ENCODE measurements at places on chromosomes 5 and 9. TPM values are rescaled to one million over a fixed set of nuclear protein-coding genes. Genes with fewer than 3 reads are reported as not detected.

DNA sequence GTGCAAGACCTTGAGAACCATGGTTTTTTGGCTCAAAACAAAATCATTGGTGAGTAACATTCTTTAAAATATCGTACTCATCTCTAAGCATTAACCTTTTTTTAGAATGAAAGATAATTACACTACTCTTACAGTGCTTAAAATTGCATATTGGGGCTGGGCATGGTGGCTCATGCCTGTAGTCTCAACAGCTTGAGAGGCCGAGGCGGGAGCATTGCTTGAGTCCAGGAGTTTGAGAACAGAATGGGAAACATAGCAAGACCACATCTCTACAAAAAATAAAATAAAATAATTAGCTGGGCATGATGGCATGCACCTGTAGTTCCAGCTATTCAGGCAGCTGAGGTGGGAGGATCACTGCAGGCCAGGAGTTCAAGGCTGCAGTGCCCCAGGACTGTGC is 2.9 kb upstream of the RECK start:
- H3K27me3 ChIP-seq, result no peaks in the 10 kb centered on the region
- no peak overlapping the region for H3K27ac ChIP-seq
- no peak overlapping the region for H3K4me3 ChIP-seq
- H3K4me1 ChIP-seq, result peaks cover 38% of the 10 kb centered on the region
- no peaks in the 10 kb centered on the region for H3K36me3 ChIP-seq
- DNase-seq, result no peak

DNA sequence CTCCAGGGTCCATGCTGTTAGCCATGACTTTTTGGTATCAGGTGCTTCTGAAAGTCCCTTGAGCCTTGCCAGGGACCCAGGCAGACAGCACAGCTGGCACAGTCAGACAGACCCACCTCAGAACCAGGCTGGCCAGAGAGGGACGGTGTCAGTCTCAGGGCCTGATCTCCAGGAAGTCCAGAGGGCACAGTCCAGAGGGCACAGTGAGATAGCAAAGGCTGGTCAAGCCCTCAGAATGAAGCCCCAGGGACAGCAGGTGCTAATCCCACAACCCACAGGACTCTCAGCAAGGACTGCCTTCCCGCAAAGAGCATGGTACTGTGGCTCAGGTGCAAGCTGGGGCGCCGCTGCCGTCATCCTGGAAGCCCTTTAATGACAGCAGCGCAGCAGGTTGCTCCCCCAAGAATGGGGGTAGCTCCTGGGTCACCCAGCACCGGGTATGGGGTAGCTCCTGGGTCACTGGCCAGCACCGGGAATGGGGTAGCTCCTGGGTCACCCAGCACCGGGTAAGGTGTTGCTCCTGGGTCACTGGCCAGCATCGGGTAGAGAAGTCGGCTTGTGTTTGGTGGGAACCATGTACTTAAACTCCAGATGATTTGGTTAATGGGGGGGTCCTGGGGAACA is 105.6 kb upstream of the PHYKPL start:
- H3K36me3 ChIP-seq, result no peaks in the 10 kb centered on the region
- peak; percentile 84 for DNase-seq
- no peaks in the 10 kb centered on the region for H3K4me1 ChIP-seq
- no peak overlapping the region for H3K4me3 ChIP-seq

GRCh38 chr5:141492168-141492885 is 3.4 kb downstream of the PCDHGC5 start:
- H3K4me3 ChIP-seq, result no peak overlapping the region
- H3K27me3 ChIP-seq, result no peaks in the 10 kb centered on the region
- no peak for DNase-seq
- no peak overlapping the region for H3K27ac ChIP-seq

DNA sequence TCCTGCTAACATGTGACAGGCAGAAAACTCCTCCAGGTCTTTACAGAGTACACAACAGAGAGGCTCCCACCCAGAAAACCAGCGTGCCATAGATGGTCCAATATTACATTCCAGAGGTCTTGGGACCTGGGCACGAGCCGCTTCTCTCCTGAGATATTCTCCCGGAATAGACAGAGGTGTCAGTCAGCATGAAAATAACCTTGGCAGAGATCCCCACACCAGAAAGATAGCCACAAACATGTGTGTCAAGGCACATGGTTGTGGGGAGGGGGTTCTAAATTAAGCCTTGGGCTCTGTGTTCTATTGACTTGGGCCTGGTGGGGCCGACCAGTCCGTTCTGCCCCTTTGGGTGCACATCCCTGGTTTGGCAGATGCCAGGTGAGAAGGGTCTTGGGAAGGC is 78.4 kb downstream of the BOD1 start:
- H3K27ac ChIP-seq, result no peak overlapping the region
- DNase-seq, result no peak
- H3K27me3 ChIP-seq, result no peaks in the 10 kb centered on the region
- H3K4me3 ChIP-seq, result no peak overlapping the region
- peaks cover 21% of the 10 kb centered on the region for H3K4me1 ChIP-seq

GRCh38 chr5:45672271-45672670 is 23.9 kb downstream of the HCN1 start:
- no peaks in the 10 kb centered on the region for H3K27me3 ChIP-seq
- H3K4me1 ChIP-seq, result no peaks in the 10 kb centered on the region
- no peak for DNase-seq

DNA sequence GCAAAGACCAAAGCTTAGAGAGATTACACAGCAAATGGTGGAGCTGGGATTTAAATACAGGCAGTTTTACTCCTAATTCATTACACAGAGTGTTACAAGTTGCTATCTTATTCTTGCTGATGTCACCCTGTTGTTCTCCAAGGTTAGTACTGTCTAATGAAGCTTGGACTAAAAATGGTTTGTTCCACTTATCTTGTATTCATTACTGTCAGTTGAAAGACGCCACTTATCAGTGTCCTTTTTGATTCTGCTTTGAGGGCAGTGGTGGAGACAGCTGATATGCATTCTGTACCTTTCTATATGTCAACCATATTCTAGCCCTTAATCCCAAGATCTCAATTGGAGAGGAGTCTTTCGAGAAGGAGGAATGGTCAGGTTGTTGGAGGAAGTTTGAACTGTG is 14.0 kb upstream of the DENND4C start:
- H3K4me3 ChIP-seq, result no peak overlapping the region
- H3K36me3 ChIP-seq, result no peaks in the 10 kb centered on the region
- no peak for DNase-seq
- H3K27ac ChIP-seq, result no peak overlapping the region
- H3K4me1 ChIP-seq, result no peaks in the 10 kb centered on the region

GRCh38 chr9:114689813-114690212 is 7.8 kb upstream of the TEX48 start:
- peaks cover 25% of the 10 kb centered on the region for H3K4me1 ChIP-seq
- H3K27ac ChIP-seq, result no peak overlapping the region
- no peak for DNase-seq
- no peaks in the 10 kb centered on the region for H3K27me3 ChIP-seq
- no peaks in the 10 kb centered on the region for H3K36me3 ChIP-seq

DNA sequence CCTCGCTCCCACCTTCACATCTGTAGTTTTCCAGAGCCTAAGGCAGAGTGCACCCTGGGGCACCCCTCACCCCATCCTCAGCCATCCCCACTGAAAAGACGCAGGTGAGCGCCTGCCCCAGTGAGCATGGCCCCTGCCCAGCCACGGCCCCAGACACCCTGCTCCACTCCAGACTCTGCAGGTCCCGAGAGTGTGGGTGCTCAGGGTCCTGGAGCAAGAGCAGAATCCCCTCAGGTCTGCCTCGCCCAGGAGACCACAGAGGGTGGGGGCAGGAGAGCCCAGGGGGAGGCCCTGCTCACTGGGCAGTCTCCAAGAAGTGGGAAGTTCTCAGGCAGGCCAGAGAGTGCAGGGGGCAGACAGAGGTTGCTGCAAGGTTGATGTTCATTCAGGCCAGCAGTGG is 158.6 kb upstream of the PPP1R26 start:
- H3K4me1 ChIP-seq, result no peaks in the 10 kb centered on the region
- no peaks in the 10 kb centered on the region for H3K36me3 ChIP-seq
- peaks cover 31% of the 10 kb centered on the region for H3K27me3 ChIP-seq
- no peak overlapping the region for H3K27ac ChIP-seq
- no peak for DNase-seq
- no peak overlapping the region for H3K4me3 ChIP-seq

Gene ARID3C
- total RNA-seq, result not detected

DNA sequence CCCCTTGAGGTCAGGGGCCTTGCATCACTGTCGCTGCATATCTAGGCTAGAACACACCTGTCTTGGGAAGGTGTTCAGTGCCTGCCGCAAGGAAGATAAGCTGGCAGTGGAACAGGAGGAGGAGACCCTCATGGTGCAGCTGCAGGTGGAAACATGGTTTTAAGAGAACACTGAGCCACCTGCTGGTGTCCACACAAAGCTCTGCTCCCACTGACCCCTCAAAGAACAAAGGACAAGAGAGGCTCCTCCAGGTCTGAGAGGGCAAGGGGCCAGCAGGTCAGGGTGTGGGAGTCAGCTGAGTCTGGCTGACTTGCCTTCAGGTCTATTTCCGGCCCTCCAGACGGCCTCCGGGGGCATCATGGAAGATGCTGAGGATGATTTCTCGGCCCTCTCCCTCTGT is 210.1 kb upstream of the TBCA start:
- H3K36me3 ChIP-seq, result no peaks in the 10 kb centered on the region
- H3K4me1 ChIP-seq, result peaks cover 23% of the 10 kb centered on the region
- H3K4me3 ChIP-seq, result no peak overlapping the region
- H3K27me3 ChIP-seq, result no peaks in the 10 kb centered on the region
- no peak overlapping the region for H3K27ac ChIP-seq

DNA sequence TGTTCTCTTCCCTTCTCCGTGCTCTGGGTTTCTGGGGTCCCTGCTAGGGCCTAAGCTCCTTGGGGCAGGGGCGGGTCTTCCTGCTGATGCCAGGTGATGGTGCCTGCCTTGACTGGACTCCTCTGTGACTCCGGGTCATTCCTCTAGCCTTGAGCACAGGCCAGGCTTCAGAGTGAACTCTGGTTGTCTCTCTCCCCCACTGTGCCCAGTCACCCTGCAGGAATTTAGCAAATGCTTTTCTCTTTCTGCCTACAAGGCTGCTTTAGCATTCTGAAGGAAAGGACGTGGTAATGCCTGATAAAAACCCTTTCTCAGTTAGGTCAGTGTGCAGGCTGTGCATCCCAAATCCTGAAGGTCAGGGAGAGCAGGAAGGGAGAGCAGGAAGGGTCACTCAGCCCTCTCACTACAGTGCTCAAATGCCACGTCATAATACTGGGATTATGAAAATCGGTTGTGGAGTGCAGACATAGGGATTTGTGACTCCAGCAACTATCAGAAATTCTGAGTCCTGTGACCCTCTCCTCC is 2.7 kb downstream of the CXCL14 start:
- H3K27me3 ChIP-seq, result peaks cover 51% of the 10 kb centered on the region
- peaks cover 10% of the 10 kb centered on the region for H3K4me1 ChIP-seq
- H3K4me3 ChIP-seq, result no peak overlapping the region

- no peak overlapping the region for H3K27ac ChIP-seq
- H3K4me3 ChIP-seq, result no peak overlapping the region
- no peaks in the 10 kb centered on the region for H3K4me1 ChIP-seq
- DNase-seq, result no peak
- H3K27me3 ChIP-seq, result no peaks in the 10 kb centered on the region
Observed at GRCh38 chr9:102551346-102551745, 443.8 kb upstream of the CYLC2 start.

DNA sequence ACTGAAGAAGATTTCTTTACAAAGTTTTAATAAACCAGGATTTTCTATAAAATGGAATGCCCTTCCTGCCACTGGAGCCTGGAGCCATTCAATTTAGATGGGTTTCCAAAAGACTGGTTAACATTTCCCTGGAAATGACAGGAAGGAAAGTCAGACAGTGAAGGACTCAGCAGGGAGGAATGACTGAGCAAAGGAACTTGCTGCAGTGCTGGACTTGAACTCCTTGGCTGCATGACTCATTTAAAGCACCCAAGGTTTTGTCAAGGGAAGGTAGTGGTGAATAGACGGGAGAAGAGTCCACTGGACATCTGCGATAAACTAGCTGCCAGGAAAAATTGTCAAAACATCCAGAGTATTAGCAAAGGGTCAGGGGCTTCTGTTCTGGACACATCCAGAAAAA is 163.8 kb upstream of the SLC28A3 start:
- H3K4me3 ChIP-seq, result no peak overlapping the region
- no peak for DNase-seq
- no peaks in the 10 kb centered on the region for H3K4me1 ChIP-seq
- H3K27me3 ChIP-seq, result no peaks in the 10 kb centered on the region
